ENCODE measurements at places on chromosomes 2 and 18.

DNA sequence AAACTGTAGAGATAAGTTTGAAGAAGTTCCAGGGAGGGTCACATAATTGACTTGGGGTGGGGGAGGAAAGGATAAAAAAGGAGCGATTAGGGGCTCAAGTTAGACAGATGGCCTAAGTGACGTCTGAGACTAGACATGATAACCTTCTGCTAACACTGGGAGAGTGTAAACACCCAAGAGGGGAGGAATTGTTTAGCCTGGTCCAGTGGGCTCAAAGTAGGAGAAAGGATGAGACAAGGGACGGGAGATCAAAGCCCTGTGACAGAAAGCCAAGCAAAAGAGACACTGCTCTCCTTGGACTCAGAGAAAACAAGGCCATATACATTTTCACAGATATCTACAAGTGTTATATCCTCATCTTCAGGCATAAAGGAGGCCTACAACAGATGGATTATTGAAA, 45.5 kb upstream of the IHH start:
- H3K4me1 ChIP-seq, result peaks cover 21% of the 10 kb centered on the region
- no peak overlapping the region for H3K4me3 ChIP-seq
- no peak overlapping the region for H3K27ac ChIP-seq
- no peaks in the 10 kb centered on the region for H3K27me3 ChIP-seq
- no peak for DNase-seq

DNA sequence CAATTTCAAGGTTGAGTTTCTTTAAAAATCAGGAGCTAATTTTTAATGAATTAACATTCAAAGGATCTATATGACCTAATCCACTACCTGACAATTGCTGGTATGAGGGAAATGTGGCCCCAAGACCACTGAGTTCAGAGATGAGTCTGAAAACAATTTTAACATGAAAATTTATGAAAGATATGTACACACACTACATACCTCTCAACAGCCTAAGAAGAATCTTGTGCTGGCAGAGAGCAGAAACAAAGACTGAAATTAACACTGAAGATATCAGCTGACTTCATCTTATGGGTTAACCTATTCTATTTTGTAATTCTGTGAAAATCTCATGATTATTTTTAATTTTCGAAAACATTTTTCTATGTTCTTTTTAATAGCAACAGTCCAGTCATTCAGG, 1.7 kb downstream of the FAP start:
- DNase-seq, result no peak
- no peak overlapping the region for H3K4me3 ChIP-seq
- no peaks in the 10 kb centered on the region for H3K4me1 ChIP-seq
- peaks cover 64% of the 10 kb centered on the region for H3K27me3 ChIP-seq
- no peak overlapping the region for H3K27ac ChIP-seq

GRCh38 chr2:289362-290089, 1.6 kb upstream of the ALKAL2 start:
- H3K4me1 ChIP-seq, result no peaks in the 10 kb centered on the region
- DNase-seq, result no peak
- H3K27me3 ChIP-seq, result peaks cover 28% of the 10 kb centered on the region
- no peak overlapping the region for H3K27ac ChIP-seq
- peak overlapping the region; percentile 59 for H3K4me3 ChIP-seq

- H3K27ac ChIP-seq, result no peak overlapping the region
- no peak overlapping the region for H3K4me3 ChIP-seq
- H3K36me3 ChIP-seq, result peaks cover 86% of the 10 kb centered on the region
- no peak for DNase-seq
- H3K4me1 ChIP-seq, result peaks cover 50% of the 10 kb centered on the region
Measured at GRCh38 chr2:216130346-216130971, 21.3 kb downstream of the XRCC5 start.

- H3K36me3 ChIP-seq, result peaks cover 2% of the 10 kb centered on the region
- H3K27ac ChIP-seq, result no peak overlapping the region
- DNase-seq, result no peak
- no peak overlapping the region for H3K4me3 ChIP-seq
- H3K4me1 ChIP-seq, result no peaks in the 10 kb centered on the region
Measured at GRCh38 chr2:235135990-235136561, 184.3 kb downstream of the SH3BP4 start.

- H3K27ac ChIP-seq, result no peak overlapping the region
- H3K4me1 ChIP-seq, result peaks cover 3% of the 10 kb centered on the region
- DNase-seq, result no peak
- H3K27me3 ChIP-seq, result no peaks in the 10 kb centered on the region
- H3K36me3 ChIP-seq, result no peaks in the 10 kb centered on the region
Measured at GRCh38 chr2:190126798-190127197, 64.3 kb upstream of the MSTN start.

GRCh38 chr2:206881708-206882410, 57.5 kb upstream of the CPO start:
- no peaks in the 10 kb centered on the region for H3K27me3 ChIP-seq
- no peak overlapping the region for H3K27ac ChIP-seq
- no peak for DNase-seq
- H3K4me3 ChIP-seq, result no peak overlapping the region
- no peaks in the 10 kb centered on the region for H3K4me1 ChIP-seq
- no peaks in the 10 kb centered on the region for H3K36me3 ChIP-seq

GRCh38 chr2:1219901-1220573, 193.2 kb upstream of the TPO start:
- H3K36me3 ChIP-seq, result no peaks in the 10 kb centered on the region
- DNase-seq, result no peak
- H3K27ac ChIP-seq, result no peak overlapping the region
- H3K4me1 ChIP-seq, result peaks cover 6% of the 10 kb centered on the region
- no peaks in the 10 kb centered on the region for H3K27me3 ChIP-seq

DNA sequence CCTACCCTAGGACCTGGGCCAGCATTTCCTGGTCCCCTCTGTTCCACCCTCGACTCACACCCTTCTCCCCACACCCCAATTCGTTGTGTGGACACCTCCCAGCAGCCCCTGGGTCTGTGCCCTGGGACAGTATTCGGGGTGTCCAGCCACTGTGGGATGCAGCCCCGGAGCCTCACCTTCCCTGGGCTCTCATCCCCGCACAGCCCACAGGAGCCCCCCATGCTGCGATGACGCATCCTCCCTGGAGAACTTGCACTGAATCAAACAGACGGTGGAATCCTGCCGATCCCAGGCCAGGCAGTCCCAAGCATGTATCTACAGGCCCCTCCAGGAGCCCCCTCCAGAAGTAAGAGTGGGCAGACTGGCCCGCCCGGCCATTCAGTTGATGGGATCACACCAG, 9.7 kb downstream of the ITM2C start:
- H3K27ac ChIP-seq, result peak overlapping the region; percentile 80
- H3K4me3 ChIP-seq, result no peak overlapping the region
- H3K27me3 ChIP-seq, result no peaks in the 10 kb centered on the region
- H3K36me3 ChIP-seq, result peaks cover 13% of the 10 kb centered on the region
- peaks cover 42% of the 10 kb centered on the region for H3K4me1 ChIP-seq

GRCh38 chr2:171404719-171405118, 29.1 kb downstream of the METTL8 start:
- peaks cover 25% of the 10 kb centered on the region for H3K4me1 ChIP-seq
- no peak for DNase-seq
- H3K4me3 ChIP-seq, result no peak overlapping the region

GRCh38 chr2:180952082-180952481, 28.3 kb upstream of the UBE2E3 start:
- no peak overlapping the region for H3K27ac ChIP-seq
- H3K4me1 ChIP-seq, result no peaks in the 10 kb centered on the region
- peaks cover 64% of the 10 kb centered on the region for H3K27me3 ChIP-seq
- no peak for DNase-seq

GRCh38 chr18:24875286-24875685, 414.8 kb downstream of the HRH4 start:
- no peaks in the 10 kb centered on the region for H3K36me3 ChIP-seq
- H3K4me3 ChIP-seq, result no peak overlapping the region
- H3K27me3 ChIP-seq, result peaks cover 32% of the 10 kb centered on the region
- no peak overlapping the region for H3K27ac ChIP-seq
- DNase-seq, result no peak

All from central memory CD8-positive, alpha-beta T cell (primary cell).